Stimulated activated CD4-positive, alpha-beta T cell treated with anti-CD3 and anti-CD28 coated beads, Interleukin-4, amount 100 ng/mL, for 24 hours (primary cell): ENCODE measurements at places on chromosomes 6 and 20.
A peak's percentile ranks its signal among the peaks of the same experiment; 100 is the strongest.

GRCh38 chr20:710780-711450 lies 35.3 kb upstream of the SCRT2 start:
- DNase-seq = no peak

DNA sequence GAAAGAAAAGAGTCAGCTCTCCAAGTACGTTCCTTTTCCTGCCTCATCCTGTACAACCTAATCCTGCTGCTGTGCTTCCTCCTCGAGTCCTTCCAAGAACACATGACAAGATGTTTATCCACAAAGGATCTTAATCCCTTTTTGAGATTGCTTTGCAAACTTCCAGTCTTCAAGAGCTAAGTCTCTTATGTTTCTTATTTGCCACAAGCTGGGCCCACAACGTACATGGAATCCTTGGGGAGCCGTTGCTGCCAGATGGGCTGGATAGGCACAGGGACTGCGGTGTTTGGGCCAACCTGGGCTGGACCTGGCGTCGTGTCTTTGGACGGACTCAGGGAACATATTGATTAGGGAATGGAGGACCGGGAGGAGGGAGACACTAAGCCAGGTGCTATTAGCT lies 79.7 kb upstream of the AFDN start:
- no peak for DNase-seq

DNA sequence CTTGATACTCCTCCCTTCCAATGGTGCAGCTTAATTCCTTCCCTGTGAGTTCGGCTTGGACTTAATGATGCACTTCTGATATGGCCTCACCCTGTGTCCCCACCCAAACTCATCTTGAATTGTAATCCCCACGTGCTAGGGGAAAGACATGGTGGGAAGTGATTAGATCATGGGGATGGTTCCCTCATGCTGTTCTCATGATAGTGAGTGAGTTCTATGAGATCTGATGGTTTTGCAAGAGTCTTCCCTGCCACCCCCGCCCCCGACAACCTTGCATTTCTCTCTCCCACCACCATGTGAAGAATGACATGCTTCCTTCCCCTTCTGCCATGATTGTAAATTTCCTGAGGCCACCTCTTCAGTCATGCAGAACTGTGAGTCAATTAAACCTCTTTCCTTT lies 50.3 kb upstream of the HLA-G start:
- DNase-seq = no peak

DNA sequence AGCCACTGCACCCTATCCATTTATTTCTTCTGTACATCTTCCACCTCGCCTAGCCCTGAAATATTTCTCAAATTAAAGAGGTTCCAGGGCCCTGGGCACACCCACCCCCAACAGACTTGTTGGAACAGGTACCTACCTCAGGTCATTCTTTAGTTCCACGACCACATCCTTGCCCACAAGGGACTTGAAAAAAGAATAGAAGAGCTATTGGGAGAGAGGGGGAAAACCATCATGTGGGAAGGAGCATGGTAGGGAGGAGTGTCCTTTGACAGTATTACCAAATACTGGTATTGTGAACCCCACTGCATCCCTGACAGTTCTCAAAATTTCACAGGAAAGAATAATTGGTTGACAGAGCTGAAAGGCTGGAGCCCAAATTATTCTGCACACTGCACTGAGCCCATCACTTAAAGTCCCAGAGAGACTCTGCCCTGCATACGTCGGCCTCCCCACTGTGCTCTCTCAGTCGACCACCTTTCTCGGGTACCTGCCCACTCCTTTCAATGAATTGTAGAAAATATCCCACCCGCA lies 762 bp downstream of the LSM2 start:
- no peak for DNase-seq

GRCh38 chr6:13428583-13429405 lies 58.6 kb downstream of the GFOD1 start:
- no peak for DNase-seq

- DNase-seq = no peak
Measured at GRCh38 chr6:3771407-3772011, 20.0 kb upstream of the PXDC1 start.

- DNase-seq = no peak
Measured at GRCh38 chr6:558089-558488, 98.8 kb downstream of the HUS1B start.

- peak; percentile 39 for DNase-seq
Measured at GRCh38 chr20:5674176-5674660, 76.0 kb upstream of the SHLD1 start.

DNA sequence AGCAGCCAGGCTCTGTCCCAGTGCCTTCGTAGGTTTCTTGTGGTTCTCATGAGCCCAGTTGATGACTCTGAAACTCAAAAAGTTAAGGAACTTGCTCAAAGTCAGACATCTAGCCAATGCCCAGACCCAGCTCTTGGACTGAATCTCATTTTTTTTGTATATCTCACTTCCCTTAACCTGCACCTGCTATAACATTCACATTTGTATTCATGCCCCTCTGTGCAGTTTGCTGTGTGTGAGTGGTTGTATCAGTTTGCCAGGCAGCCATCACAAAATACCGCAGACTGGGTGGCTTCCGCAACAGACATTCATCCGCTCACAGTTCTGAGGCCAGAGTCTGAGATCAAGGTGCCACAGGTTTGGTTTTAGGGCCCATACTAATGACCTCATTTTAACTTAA lies 49.9 kb downstream of the IPCEF1 start:
- no peak for DNase-seq

GRCh38 chr6:24829657-24830056 lies 30.9 kb upstream of the ARMH2 start:
- no peak for DNase-seq

DNA sequence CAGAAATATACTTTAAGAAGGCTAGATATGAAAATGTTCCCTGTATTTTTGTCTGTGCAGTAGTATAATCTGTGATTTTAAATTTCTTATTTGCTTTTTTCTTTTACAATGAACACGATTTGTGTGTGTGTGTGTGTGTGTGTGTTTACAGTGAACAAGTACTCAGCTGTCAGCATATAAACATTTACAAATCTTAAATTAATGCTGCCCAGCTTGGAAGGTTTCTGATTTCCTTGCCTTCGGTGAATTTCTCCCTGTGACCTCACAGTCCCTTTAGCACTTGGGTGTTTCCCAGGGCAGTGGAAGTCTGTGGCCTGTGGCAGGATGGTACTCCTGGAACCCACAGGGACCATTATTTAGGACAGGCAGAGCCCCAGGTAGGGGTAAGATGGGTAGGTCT lies 37.6 kb downstream of the TXLNB start:
- DNase-seq = no peak

DNA sequence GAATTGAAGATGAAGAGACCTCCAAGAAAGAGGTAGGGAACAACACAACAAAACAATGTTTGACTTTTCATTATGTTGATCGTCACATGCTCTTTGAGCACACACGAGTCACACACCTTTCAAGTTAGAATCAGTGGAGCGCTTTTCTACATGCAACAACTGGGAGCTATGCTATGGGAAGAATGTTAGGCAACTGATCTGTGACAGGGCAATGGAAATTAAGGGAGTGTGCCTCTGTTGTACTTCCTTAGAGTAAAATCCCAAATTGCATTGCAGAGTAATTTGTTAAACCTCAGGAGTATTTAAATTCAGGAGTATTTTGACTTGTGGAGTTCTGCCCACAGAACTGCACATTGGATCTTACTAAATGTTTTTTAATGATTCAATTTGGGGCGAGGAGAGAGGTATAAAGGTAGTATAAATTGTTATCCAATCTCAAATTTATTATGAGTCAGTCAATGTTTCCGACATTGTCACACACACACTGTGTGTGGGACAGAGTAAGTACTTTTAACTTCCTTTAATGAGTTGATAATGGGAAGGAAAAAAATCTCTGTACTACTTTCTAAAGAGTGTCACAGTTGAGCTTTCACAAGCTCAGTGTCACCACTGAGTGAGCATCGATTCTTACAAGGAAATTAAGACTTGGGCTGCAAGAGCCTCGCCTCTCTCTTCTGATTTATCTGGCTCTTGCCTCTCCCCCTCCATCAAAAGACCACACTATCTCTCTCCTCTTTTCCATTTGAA lies 10.7 kb downstream of the GNAS start:
- no peak for DNase-seq

DNA sequence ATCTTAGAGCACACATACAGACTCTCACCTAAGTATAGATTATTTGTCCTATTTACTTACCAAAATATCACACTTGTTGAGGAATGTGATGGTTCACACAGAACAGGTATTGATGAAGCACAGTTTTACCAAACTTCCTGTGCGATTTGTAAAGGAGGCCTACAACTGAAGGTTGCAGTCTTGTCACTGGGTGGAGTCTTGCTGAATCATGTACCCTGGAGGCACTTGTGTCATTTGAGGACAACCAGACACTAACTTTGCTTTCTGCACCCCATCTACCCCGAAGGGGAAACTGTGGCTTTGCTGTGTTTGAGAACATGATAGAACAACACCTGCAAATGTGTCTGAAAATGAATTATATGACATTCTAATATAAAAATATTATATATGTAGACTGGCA lies 32.4 kb upstream of the HINT3 start:
- DNase-seq = no peak

GRCh38 chr6:151704383-151704782 lies 103.1 kb upstream of the ESR1 start:
- peak; percentile 47 for DNase-seq
